ENCODE measurements at places on chromosomes 11 and 22. TPM values are rescaled to one million over a fixed set of nuclear protein-coding genes. Genes with fewer than 3 reads are reported as not detected.

Gene SLC29A2
- total RNA-seq: 8.0 TPM

Gene RGL4
- total RNA-seq: not detected

Gene PRCP
- 47.2 TPM for total RNA-seq

Gene SLC43A3
- total RNA-seq: 0.82 TPM

Gene PICK1
- 10.4 TPM for total RNA-seq

Gene FXYD2
- 16.3 TPM for total RNA-seq

Gene CKAP5
- 91.6 TPM for total RNA-seq

Gene NDUFS8
- total RNA-seq: 251 TPM

Gene OPCML
- not detected for total RNA-seq

Gene PDGFD
- 8.6 TPM for total RNA-seq

Gene ENTHD1
- not detected for total RNA-seq

Gene POU2AF3
- 1.4 TPM for total RNA-seq

Gene MMP8
- not detected for total RNA-seq

Gene FUT4
- 2.6 TPM for total RNA-seq

Gene CRYBA4
- total RNA-seq: not detected

Gene PHETA2
- not detected for total RNA-seq

Gene BIK
- 1.7 TPM for total RNA-seq

Gene ZNRF3
- 7.8 TPM for total RNA-seq

Gene CFAP300
- 6.4 TPM for total RNA-seq

Gene SCN2B
- total RNA-seq: not detected

Gene RIBC2
- 2.6 TPM for total RNA-seq

Gene KDM4E
- total RNA-seq: not detected

Gene KCNQ1OT1
- 0.07 TPM for total RNA-seq

Gene CXCR5
- total RNA-seq: 0.17 TPM

Gene ARVCF
- 1.9 TPM for total RNA-seq

Gene TMEM191B
- total RNA-seq: 1.3 TPM

Gene TSPAN32
- total RNA-seq: not detected

Gene KIRREL3
- total RNA-seq: 12.0 TPM

Gene MPZL2
- total RNA-seq: 0.06 TPM

Gene KRTAP5-9
- 0.09 TPM for total RNA-seq

Gene FAM227A
- total RNA-seq: 1.0 TPM

Gene BEST1
- 1.2 TPM for total RNA-seq

Gene TMEM218
- 25.1 TPM for total RNA-seq

Gene EFEMP2
- total RNA-seq: 1.1 TPM

Gene CHRM1
- 0.06 TPM for total RNA-seq

Gene GAS2L1
- total RNA-seq: 26.7 TPM

Gene PKNOX2
- not detected for total RNA-seq

Gene CCDC188
- total RNA-seq: not detected

Gene OR52I1
- total RNA-seq: not detected
